ENCODE measurements at places on chromosomes 7 and 10.

- no peak for DNase-seq
Measured at GRCh38 chr7:114944745-114945625, 23.1 kb downstream of the MDFIC start.

DNA sequence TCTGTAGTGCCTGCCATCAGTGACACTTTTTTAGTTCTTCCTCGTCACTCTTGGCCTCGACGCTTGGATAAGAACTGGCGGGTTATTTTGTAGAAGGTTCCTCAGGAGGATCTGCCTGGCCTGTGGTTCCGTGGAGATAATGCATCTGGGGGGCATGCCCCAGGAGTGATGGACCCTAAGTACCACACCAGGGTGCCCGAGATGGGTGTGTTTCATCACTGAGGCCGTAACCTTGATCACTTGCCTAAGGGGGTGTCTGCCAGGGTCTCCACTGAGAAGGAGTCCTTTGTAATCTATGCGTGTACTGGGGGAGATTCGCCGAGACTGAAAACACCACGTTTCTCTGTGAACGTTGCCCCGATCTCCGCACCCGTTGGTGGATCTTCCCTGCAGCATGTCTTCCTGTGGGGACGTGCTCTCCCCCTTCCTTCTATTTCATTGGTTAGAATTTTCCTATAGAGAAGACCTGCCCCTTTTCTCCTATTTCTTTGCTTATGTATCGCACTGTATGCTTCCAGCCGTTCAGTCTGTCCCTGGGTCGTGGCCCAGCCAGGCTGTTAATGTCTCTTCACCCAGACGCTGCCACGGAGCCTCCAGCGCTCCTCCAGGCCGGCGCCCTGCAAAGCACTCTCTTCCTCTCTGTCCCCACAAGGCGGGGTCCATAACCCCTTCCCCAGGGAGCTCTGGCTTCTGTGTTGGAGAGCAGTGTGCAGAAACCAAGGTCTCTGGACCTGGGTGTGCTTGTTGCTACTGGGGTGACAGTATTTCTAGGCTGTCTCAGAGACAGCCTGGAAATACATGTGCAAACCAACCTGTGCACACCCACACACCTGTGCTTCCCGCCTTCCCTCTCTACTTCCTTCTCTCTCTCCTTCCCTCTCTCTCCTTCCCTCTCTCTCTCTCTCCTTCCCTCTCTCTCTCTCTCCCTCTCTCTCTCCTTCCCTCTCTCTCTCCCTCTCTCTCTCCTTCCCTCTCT is 14.4 kb upstream of the DPYSL4 start:
- no peak for DNase-seq

DNA sequence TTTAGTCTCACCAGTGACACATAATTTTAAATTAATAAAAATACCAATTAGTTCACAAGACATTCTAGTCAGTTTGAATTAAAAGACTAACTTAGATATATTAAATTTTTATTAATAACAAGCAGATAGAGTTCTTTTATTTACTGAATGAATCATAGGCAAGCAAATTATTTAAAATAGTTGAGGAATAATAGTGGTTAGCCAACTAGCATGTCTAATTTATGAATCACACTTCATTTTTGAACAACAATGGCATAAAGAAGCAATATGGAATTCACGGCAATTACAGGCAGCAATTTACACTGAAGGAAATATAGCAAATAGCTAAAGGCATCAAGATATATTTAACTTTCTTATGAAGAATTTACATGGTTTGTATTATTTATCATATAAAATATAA is 187.0 kb upstream of the SLC26A5 start:
- DNase-seq, result no peak

GRCh38 chr7:3218411-3219225 is 82.4 kb upstream of the SDK1 start:
- no peak for DNase-seq

DNA sequence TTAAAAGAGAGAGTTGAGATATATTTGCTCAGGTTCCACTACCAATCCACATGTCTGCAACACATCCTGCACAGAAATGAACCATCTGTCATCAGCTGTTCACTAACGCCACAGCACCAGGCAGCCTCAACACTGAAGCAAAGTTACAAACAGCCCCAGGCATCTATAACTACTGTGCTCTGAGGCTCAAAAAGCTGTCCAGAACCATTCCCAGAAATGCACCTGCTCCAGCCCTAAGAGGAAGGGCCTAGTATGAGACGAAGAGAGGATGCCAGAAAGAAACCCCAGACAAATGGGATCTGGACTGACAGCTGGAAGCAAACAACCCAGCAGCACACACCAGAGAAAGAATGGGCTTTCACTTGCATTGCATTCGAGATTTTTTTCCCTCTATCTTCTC is 159.3 kb downstream of the ELMO1 start:
- DNase-seq, result no peak

GRCh38 chr7:29353810-29354209 is 159.2 kb downstream of the CHN2 start:
- no peak for DNase-seq

DNA sequence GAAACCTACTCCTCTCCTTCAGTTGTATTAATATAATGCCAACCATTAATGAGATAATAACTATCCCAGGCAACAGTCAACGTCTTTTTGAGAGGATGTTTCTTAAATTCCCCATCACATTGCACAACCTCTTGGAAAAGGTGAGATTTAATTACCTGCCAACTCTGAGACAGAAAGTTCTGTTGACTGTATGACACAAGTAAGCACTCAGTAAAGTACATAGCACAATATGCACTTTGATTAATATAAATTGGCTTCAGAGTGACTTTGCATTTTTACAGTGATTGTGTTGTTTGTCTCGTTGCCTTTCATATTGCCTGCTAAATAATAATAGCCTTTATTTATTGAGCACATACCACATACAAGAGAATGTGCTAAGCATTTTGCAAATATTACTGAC is 46.7 kb downstream of the CAV1 start:
- no peak for DNase-seq

DNA sequence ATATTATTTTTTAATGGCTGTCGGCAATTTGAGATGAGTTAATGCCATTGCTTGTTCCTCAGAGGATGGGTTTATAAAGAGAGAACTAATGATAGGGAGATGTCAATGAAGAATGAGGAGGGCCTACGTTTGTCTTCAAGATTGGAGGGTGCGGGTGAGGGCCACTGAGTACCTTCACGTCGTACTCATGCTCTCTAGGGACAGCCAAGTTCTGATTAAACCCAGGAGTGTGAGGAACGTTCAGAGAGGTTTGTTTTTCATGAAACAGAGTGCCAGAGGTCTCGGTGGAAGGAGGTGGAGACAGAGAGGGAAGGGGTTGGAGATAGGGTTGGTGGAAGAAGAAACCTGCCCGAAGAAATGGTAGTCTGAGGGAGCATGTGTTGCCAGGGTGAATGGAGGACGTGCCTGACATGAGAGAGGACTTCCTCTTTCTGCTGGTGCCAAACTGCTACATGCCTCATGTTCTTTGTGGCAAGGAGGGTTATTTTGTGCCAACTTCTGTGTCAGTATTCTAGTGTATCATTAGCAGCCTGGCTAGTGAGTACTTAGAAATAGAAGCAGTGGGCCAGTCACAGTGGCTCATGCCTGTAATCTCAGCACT is 8.9 kb downstream of the DHTKD1 start:
- DNase-seq, result no peak

GRCh38 chr10:102468683-102469082 is 17.3 kb upstream of the C10orf95 start:
- no peak for DNase-seq

GRCh38 chr10:14405076-14406065 is 74.6 kb upstream of the FRMD4A start:
- no peak for DNase-seq

Measured in stimulated activated CD8-positive, alpha-beta memory T cell treated with anti-CD3 and anti-CD28 coated beads, Interleukin-4, amount 100 ng/mL, for 1 hour (primary cell).